ENCODE measurements at places on chromosomes 3 and 15.

DNA sequence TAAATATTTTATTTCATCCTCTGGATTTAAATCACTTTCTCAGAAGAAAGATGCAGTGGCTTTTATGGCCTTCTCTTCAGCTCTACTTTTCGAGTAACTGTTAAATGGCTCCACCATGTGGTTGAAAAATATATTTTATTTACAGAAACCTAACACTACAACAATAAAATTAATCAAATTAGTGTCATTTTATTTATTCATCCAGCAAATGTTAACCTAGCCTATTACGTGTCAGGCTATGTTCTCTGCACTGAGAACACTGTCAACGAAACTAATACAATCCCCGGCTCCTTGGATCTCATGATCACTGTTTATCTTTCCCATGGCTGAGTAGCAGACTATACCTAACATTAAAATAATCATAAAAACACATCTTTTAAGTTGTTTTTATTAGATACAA, 148.0 kb upstream of the OSTN start:
- DNase-seq: no peak

GRCh38 chr3:129518581-129518980, 9.9 kb upstream of the RHO start:
- DNase-seq: no peak

DNA sequence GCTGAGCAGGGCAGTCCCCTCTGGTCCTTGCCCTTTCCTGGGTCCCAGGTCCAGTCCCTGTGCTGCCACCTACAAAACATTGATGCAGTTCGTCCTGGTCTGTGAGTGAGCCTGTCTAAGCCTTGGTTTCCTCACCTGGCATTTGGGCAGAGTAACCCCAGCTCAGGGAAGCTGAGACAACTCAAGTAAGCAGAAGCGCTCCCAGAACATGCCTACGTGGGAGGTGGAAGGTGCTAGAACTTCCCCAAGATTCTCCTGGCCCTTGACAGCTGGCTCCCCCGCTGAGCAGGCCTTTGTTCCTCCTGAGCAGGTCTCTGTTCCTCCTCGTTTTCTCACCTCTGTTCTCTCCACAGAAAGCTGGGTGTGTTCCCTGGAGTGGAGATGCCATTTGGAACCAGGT, 30.5 kb downstream of the PRR20G start:
- DNase-seq: no peak

GRCh38 chr3:34139566-34139965, 341.1 kb downstream of the PDCD6IP start:
- no peak for DNase-seq

DNA sequence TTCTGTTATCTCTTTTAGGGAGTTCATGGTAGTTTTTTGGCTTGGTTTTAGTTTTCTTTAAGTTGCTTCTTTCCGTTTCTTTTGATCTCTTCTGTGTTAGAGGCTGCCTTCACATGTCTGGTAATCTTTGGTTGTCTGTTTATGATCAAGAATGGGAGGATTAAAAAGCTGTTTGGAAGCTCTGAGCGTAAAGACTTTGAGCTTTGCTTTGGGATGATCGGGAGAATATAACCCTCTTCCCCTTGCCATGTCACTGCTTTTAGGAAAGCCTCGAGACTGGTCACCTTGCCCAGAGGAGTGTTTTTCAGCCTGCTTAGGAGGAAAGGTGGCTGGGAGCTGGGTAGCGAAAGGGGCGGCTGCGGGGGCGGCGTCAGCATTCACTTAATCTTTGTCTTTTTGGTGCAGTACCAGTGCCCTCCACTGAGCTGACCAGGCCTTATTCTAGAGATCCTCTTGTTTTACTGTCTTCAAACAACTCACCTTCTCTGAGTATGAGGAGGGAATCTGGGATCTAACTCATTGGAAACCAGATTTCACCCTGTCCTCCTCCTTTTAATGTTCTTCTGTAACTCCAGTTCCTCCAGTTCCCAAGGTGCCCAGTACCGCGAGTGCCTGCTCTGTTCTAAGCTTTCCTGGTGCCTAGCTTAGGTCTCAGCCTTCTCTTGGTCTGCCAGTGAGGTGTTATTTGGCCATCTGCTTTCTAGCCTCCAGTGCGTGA, 15.5 kb downstream of the TATDN2 start:
- peak; percentile 76 for DNase-seq

GRCh38 chr15:73753250-73754130, at the start of gene INSYN1:
TSS of gene INSYN1 (minus strand) at chr15:73753351. CDS start at chr15:73751130, 2,221 bp downstream.
- DNase-seq: no peak

GRCh38 chr15:29133321-29133720, 136.3 kb downstream of the NSMCE3 start:
- no peak for DNase-seq

GRCh38 chr3:65659396-65659795, 379.3 kb downstream of the MAGI1 start:
- no peak for DNase-seq

- no peak for DNase-seq
Measured at GRCh38 chr3:132380920-132381319, 36.4 kb upstream of the DNAJC13 start.

GRCh38 chr15:59236394-59236793, 29.8 kb downstream of the LDHAL6B start:
- no peak for DNase-seq

Data from stimulated activated CD4-positive, alpha-beta T cell treated with anti-CD3 and anti-CD28 coated beads, Interleukin-2, amount 100 ng/mL, for 24 hours (primary cell).